ENCODE measurements at places on chromosomes 5 and 9.

- DNase-seq: no peak
These were observed 140.6 kb upstream of the PUM3 start for GRCh38 chr9:2984491-2984890.

DNA sequence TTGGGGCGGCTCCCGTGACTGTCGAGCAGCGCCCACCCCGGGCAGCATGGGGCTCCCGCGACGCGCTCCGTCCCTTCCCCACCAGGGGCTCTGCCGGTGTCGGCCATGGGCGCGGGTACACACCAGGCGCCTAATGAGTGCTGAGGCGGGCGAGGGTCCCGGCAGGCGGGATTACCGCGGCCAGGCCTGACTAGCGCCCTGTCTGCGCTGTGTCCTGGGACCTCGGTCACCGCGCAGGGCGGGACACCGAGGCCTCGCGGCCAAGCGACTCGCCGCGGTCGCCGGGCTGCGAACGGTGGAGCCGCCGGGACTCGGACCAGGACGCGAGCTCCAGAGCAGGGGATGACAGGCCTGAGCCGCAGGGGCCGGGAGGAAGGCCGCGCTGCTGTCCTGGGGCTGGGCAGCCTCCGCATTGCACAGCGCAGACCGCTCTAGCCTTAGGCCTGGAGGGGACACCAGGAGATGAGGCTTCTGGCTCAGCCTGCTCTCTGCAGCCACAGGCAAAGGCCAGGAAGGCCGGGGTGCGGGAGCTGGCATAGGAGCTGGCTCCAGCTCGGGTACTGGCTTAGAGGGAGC, 14.1 kb downstream of the LCN10 start:
- DNase-seq: no peak

DNA sequence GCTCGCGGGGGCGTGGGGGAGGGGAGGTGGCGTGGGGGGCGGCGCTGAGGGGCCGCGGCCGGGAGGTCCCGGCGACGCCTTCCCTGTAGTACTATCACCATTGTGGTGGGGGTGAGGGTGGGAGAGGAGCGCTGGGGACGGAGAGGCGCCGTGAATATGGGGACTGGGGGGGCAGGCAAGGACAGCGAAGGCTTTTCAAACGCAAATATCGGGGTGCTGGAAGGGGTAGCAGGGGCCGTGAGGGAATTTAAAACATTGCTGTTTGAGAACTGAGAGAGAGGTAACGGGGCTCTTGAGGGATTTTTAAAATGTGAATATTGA, 427 bp downstream of the RBM27 start:
- DNase-seq: no peak

DNA sequence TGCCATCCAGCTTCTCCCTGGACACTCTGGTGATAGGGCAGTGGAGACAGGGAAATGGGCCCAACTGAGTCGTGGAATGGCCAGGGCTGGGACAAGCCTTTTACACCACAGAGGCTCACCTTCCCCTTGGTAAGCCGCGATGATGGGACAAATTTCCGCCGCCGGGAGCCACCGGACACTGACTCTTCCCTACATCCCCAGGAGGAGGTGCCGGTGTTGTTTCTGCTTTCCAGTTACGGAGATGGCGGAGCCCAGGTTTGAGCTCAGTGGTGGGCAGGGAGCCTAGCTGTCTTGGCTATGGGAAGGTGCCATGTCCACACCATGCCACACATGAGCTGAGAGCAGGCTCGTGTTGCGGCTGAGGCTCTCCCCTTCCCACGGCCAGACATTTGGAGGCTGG, 19.9 kb upstream of the WNK2 start:
- DNase-seq: no peak

GRCh38 chr5:131221888-131222287, 42.0 kb upstream of the CDC42SE2 start:
- DNase-seq: no peak

DNA sequence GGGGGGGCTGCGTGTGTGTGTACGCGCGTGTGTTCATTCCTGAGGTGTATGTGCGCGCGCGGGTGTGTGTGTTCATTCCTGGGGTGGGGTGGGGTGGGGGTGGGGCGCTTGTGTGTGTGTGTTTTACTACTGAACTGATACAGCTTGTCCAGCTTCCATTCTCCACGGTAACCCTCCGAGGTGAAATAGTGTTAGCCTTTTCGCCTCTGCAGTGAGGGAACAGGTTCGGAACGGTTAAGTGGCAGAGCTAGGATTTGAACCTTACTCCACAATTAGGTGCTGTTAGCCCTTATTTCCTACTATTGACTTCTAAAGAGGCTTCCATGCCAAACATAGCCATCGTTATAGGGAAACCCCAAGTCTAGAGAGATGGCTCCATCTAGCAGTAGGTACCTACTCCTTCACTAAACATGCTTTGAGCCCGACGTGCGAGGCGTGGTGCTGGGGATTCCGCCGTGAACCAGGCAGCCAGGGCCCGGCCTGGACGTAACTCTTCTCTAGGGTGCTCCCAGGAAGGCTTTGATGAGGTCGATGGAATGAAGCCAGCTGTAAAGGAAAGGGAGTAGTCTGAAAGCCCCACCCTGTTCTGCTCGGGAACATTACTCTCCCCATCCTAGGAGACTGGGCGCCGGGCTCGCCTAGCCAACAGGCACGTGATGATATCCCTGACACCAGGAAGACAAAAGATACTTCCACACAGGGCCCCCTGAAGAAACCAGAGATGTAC, 782 bp upstream of the SKP1 start:
- DNase-seq: no peak

- DNase-seq: peak; percentile 7
These were observed 1638.5 kb upstream of the C9orf72 start for GRCh38 chr9:29211580-29212396.

DNA sequence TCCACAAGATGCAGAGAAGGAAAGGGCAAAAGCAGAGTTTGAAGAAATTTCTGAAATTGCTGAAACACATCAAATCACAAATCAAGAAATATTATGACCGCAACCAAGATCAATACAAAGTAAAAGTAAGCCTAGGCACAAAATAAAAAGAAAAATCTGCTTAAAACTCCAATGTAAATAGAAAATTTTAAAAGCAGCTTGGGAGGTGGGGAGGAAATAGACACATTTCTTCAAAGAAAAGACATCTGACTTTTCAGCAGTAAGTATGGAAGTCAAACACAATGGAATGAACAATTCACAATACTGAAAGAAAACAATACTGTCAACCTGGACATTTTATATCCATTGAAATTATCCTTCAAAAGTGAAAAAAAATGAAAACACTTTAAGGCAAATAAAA, 55.1 kb downstream of the HTR4 start:
- no peak for DNase-seq

DNA sequence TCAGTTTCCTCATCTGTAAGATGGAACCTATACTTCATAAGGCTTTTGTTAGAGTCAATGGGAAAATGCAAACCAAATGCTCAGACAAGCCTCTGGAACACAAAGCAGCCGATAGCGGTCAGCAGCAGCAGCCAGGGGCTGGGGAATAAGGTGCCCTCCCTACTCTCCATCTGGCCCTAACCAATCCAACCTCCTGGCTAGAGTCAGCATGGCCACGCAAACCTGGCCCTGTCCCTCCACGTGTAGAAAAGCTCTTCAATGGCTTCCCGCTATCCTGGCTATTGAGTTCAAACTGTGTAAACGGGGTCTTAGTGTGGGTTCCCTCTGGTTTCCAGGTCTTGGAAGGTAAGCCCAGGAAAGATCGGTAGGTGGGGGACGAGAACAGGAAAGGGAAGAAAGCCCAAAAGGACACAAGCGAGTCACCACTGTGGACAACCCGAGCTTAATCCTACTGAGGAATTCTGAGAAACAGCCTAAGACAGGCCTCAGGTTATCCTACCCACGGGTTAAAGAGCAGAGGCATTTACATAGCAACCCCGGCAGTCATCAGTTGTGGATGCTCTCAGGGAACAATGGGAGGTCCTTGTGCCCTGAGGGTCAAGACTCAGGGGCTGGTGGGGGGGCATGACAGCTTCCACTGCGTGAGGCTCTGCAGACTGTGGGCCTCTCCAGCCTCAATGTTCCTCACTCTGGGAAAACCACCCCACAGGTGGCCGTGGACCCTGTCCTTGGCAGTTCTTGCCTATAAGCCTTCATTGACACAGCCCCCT, 30.9 kb downstream of the FABP6 start:
- DNase-seq: no peak

DNA sequence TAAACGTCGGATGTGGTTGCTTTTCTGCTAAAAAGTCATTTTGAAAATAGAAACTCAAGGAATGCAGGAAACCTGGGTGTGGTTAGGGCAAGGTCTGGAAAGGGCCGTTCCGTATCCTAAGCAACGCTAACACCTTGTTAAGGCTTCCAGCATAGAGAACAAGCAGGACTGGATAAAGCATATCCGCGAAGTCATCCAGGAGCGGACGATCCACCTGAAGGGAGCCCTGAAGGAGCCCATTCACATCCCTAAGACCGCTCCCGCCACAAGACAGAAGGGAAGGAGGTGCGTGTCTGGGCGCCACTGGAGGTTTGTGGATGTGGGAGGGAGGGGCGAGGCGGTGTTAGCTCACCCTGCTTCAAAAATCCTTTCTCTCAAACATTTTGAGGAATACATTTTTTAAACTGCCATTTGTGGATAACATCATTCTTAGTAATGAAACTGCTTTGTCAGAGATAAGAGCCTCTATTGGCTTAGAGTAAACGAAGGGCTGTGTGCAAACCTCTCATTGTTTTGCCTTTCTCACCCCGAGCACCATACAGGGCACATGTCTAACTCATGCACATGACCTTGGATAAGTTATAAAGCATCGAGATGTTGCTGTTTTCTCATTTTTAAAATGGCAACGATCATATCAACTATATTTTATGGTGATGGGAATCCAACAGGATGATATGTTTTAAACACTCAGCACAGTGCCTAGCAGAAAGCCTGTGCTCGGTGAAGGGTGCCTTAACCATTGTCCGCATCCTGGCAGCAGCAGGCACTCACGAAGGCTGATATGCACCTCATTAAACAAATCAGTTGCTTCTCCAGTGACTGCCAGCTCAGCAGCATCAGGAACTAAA, 175.7 kb upstream of the OTULINL start:
- DNase-seq: no peak

DNA sequence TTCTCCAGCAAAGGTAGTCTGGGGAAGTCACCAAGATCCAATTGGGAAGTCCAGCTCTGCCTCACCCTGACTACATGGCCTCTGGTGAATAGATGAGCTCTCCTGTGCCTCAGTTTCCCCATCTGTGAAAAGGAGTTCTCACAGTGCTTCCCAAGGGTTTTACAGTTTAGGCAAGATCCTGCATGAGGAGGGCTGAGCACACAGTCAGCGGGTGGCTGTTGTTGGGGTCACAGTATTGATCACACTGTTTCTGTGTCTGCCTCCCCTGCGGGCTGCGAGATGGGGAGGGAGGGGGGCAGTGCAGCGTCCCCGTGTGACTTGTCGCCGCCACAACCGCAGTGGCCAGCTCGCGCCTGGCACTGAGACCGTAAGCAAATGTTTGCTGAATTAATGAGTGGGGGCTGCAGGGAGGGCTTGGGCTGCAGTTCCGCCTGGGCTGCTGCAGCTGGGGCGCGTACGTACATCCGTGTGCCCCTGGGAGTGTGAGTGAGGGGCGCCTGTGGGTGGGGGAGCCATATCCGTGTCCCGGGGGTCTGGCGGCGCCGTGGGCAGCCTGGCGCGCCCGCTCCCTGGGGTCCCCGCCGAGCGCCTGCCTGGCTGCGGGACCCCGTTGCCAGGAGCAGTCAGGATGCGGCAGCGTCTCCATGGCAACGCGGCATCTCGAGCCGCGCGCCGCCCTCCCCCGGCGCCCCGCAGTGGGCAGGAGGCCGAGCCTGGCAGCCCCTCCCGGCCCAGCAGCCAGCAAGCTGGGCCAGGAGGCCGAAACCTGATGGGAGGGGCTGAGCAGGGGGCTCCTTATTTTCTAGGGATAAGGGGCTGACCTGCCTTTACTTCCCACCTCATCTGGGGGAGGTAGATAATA, 31.4 kb upstream of the PSD2 start:
- peak; percentile 17 for DNase-seq

DNA sequence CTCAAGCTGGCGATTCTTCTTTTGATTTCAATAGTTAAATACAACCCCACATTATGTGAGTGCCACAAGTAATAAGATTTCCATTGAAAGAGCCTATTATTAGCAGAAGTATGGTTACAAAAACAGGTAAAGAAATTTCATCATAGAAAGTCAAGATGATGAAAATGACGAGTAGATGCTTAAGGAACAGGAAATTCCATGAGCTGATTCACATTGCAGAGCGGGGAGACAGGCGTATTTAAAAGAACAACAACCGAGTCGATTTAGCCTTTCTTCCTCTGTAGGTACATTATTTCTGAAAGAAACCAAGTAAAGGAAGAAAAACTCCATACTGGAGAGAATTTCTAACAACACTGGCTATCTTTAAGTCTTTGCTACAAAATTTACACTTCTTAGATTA, 310.4 kb downstream of the SLF1 start:
- no peak for DNase-seq

- DNase-seq: no peak
These were observed 10.4 kb upstream of the PDCD1LG2 start for GRCh38 chr9:5499889-5500398.

- DNase-seq: no peak
These were observed 136.9 kb upstream of the ANKH start for GRCh38 chr5:15008476-15008875.

- no peak for DNase-seq
These were observed 234.1 kb downstream of the ADAMTS6 start for GRCh38 chr5:65247594-65247993.

- DNase-seq: peak; percentile 16
These were observed 104.6 kb upstream of the FAM174A start for GRCh38 chr5:100430268-100431195.

DNA sequence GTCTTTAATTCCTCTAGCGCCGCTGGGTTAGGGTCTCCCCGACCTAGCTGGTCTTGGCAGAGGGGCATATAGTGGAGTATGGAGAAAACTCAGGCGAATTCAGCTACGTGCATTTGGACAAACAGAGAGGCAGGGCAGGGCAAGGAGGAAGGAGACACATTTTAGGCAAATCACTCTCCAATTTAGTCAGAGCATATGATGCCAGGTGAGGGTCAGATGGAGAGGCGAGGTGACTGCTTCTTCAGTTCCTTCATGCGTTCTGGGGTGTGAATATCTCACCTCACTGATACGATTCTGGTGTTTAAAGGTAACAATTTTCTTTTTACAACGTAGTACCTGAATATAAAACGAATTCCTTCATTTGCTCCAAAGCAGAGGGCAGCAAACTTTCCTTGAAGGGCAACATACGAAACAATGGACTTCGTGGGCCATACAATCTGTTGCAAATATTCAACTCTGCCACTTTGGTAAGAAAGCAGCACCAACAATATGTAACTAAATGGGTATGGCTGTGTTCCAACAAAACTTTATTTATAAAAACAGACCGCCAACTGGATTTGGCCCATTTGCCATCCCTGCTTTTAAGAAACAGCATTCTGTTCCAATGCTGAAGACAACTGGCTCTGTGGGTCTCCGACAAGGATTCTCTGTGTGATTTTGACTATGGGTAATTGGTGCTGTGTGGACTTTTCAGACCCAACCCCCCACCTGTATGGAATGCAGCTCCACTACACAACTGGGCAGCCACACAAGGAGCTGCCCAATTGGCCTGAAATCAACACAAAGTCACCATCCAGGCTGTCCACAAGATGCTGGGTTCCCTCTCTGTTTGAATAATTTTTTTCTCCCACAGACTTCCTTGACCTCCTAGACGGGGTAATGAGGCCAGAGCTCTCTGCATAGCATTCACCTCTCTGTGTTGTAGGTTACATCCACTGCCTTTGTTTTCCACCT, 53.8 kb downstream of the RAPGEF1 start:
- no peak for DNase-seq
